ENCODE measurements at places on chromosomes 5 and 9.

DNA sequence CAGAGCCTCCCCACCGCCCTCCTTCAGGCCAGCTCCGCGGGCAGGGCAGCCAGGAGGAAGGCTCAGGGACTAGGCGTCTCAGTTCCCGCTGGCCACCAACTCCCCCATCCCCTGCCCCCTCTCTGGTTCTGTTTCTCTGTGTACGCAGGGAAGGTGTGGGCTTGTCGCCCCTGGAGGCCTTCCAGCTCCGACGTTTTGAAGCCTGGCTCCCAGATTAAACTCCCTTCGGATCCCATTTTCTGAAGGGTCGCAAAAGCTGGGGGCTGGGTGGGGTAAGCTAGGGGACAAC, 346 bp downstream of the ATOX1 start:
- DNase-seq: peak; percentile 37

DNA sequence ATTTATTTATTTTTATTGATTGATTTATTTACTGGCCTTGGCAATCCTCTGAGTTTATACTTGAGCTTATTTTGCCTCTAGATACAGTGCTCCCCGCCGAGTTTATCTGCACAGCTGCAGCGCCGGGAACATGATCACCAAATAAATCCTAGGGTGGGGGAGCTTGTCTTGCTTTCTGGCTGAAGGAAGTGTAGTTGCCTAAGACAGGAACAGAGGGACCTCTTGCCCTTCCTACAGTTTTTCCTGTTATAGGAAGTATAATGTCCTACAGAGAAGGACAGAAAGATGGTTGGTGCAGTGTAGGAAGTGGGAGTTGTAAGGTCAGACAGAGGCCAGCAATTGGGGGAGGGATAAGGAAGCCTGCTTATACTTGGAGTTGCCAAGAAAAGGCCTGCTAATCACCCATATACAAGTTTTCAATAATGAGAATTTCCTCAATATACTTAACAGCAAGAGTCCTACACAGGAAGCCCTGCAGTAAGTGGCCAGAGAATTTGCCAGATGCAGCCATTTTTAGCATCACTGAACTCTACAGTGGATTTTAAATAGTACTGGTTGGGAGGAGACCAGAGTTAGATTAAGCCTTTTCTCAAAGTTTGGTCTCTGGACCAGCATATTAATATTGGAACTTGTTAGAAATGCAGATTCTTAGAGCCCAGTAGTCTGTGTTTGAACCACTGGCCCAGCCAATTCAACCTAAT, 7.7 kb downstream of the AOPEP start:
- DNase-seq: no peak

GRCh38 chr5:111231119-111231518, 6.9 kb downstream of the CAMK4 start:
- DNase-seq: no peak

- no peak for DNase-seq
These were observed 11.1 kb downstream of the PTGES2 start for GRCh38 chr9:128116104-128117083.

DNA sequence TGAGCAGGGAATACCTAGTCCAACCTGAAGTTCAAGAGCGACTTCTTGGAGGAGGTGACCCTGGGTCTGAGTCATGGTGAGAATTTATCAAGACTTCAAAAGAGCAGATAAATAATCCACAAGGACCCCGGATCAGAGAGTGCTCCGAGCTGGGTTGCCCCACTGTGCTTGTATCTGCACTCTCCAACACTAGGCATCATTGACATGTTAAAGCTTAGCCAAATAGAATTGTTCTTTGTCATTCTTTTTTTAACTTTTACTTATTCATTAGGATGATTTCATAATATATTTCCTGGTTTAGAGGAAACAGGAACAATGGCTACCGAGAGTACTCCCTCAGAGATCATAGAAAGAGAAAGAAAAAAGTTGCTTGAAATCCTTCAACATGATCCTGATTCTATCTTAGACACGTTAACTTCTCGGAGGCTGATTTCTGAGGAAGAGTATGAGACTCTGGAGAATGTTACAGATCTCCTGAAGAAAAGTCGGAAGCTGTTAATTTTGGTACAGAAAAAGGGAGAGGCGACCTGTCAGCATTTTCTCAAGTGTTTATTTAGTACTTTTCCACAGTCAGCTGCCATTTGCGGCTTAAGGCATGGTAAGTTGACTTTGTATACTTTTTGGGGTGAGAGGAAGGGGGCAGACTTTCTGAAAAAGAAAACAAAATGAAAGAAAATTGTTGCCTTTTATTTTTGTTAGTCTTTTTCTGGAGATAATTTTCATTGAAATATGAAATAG, at the start of gene CARD6:
TSS of gene CARD6 (plus strand) at position 300 of the 738 bp plus-strand sequence. CDS start at position 316, 16 bp downstream.
- peak; percentile 40 for DNase-seq

DNA sequence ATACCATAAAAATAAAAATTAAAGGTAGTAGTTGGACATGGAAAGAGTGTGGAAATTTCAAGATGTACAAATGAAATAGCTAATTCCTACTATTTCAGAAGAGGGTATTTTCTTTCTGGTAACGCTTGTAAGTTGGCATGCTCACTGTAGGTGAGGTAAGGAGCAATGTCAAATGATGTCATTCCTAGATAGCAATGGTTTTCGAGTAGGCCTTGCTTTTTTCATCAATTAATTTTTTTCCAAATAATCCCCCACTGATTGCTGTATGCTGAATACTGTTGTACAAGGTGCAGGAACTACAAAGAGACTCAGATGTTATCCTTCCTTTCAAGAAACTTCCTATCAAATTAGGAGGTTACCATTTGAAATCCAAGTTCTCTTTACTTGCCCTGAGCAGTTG, 928 bp upstream of the SELENOP start:
- DNase-seq: no peak
